ENCODE measurements at places on chromosomes 2 and 18.

DNA sequence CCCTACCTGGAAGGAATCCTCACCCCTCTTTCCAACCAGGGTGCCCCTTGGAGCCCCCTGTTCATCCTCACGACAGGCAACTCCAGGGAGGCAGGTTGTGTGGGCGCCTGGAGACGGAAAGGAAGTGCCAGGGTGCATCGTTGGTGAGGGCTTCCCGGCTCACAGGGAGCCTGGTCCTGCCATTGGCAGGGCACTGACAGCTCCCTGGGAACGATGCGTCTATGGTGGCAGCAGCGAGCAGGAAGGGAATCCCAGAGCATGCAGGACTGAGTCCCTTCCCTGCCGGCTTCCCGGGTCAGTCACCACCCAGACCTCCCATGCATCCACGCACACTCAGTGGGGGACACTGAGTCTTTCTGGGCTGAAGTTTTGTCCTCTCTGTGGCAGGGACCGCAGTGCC is 117.6 kb downstream of the INHBB start:
- no peak for DNase-seq

GRCh38 chr2:191479680-191480023 is 198.3 kb upstream of the NABP1 start:
- no peak for DNase-seq

DNA sequence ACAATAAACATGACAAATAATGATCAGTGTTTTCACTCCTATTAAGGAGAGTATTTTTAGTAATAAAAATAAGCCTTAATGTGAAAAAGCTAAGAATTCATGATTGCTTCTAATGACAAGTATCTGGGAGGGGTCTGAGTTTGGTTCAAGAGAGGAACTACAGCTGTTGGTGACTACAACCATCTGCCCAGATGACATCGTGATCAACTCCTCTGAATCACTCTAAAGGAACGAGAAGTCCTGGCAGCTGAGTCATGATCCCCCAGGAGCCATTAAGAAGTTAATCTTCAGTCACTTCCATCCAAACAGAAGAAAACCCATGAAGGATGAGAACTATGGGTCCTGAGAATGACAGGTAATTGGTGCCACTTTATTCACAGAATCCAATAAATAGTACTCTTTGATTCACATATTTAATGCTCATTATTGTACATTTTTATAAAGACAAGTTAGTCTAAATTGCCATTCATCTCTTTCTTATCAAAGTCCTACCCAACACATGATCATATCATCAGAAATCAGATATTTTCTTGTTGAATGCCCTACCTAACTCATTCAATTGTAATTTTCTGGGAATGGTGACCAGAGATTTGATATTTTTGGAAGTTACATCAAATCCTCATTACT is 6.8 kb downstream of the TFPI start:
- no peak for DNase-seq

DNA sequence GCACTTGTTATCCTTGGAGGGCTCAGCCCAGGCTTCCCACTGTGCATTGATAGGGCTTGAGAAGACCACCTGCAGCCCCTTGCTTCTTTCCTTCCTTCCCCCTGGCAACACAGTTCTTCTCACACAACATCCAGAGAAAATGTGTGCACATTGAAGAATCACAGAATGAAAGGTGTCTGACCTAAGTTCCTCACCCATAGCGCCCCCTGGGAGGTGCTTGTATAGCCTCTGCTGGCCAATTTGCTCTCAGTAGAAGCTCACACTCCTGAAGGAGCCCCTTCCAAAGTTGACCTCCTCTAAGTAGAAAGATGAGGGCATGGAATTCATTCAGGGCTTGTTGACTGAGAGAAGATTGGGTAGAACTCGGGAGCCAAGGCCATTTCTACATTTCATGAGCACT is 758.4 kb upstream of the KLHL29 start:
- no peak for DNase-seq

DNA sequence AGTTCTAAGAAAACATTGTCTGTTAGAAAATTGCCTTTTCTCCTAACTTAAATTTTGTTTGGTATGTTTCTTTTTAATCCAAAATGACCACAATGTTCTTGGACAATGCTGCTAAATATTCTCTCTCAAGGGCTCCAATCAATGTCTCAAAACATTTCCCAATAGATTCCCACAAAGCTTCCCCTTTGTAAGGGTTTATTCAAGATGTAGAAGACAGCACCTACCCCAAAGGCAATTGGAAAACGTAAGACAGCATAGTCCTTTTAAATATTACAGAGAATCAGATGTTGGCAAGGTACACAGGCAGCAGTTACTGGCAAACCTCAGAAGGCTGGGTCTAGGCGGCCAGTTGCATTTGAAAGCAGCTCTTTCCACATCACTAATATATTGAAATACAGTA is 18.3 kb upstream of the RIF1 start:
- DNase-seq: no peak

DNA sequence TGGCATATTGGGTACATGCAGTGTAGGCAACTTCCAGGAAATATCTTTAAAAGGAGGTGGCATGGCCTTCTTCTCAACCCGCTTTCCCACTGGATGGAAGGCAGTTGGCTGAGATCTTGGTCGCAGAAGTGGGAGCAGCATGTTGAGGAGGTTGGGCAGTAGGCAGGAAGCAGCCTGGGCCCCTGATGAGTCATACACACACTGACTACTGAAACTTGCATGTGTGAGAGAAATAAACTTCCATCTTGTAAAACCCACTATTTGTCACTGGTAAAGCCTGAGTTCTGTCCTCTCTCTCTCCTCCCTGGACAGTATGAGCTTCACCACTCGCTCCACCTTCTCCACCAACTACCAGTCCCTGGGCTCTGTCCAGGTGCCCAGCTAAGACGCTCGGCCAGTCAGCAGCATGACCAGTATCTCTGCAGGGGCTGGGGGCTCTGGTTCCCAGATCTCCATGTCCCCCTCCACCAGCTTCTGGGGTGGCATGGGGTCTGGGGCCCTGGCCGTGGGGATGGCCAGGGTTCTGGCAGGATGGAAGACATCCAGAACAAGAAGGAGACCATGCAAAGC is 233.8 kb upstream of the SPRED2 start:
- DNase-seq: no peak

GRCh38 chr18:63590373-63590772 is 3.2 kb downstream of the SERPINB13 start:
- DNase-seq: no peak

DNA sequence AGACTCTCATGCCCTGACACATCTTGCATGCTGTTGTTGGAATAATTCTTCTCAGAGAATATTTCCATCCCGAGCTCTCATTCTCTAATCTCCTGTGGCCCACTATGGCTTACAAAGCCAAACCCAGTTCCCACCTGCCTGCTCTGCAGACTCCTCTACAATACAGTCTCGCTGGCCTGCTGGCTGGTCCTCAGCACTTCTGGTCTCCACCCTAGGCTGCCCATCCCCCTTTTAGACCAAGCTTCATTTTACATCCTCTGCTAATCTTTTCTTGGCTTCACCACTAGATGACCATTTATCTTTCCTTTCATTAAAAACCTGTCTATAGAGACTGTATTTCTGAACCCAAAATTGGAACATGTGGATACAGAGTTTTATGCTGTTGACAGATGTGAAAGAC is 42.5 kb upstream of the YPEL5 start:
- no peak for DNase-seq
